Large intestine (tissue), 12 donors: ENCODE measurements at places on chromosomes 5 and 9. TPM values are rescaled to one million over a fixed set of nuclear protein-coding genes. Genes with fewer than 3 reads are reported as not detected.

The TIMD4 gene
- polyA plus RNA-seq, result 1.5 TPM

The PCDHB1 gene
- 0.31 TPM for polyA plus RNA-seq

The SHC3 gene
- 0.69 TPM for polyA plus RNA-seq

The DTWD2 gene
- 5.9 TPM for polyA plus RNA-seq

The PCDHGA10 gene
- 2.1 TPM for polyA plus RNA-seq

The ATP10B gene
- polyA plus RNA-seq, result 35.6 TPM

The DIPK1B gene
- polyA plus RNA-seq, result 13.3 TPM

The ACTBL2 gene
- polyA plus RNA-seq, result 0.01 TPM

The FAM221B gene
- polyA plus RNA-seq, result 0.10 TPM

The CCDC180 gene
- 7.5 TPM for polyA plus RNA-seq

The FOXD1 gene
- 0.04 TPM for polyA plus RNA-seq

The SPATA31D4 gene
- not detected for polyA plus RNA-seq

The MORN5 gene
- 2.2 TPM for polyA plus RNA-seq

The PRPF4 gene
- polyA plus RNA-seq, result 22.8 TPM

The UNC13B gene
- polyA plus RNA-seq, result 33.1 TPM

The ITK gene
- 1.5 TPM for polyA plus RNA-seq

The CD274 gene
- polyA plus RNA-seq, result 1.6 TPM

The ACTL7B gene
- polyA plus RNA-seq, result not detected

The CDK7 gene
- polyA plus RNA-seq, result 31.0 TPM

The PCDHB16 gene
- 1.1 TPM for polyA plus RNA-seq

The WNK2 gene
- 80.4 TPM for polyA plus RNA-seq

The ANKRD33B gene
- polyA plus RNA-seq, result 0.88 TPM

The UTP15 gene
- 12.0 TPM for polyA plus RNA-seq

The SLC46A2 gene
- 0.43 TPM for polyA plus RNA-seq

The AIF1L gene
- polyA plus RNA-seq, result 7.5 TPM

The LCNL1 gene
- 0.09 TPM for polyA plus RNA-seq

The SYK gene
- polyA plus RNA-seq, result 27.3 TPM

The SHOC1 gene
- 0.10 TPM for polyA plus RNA-seq

The ABO gene
- 19.6 TPM for polyA plus RNA-seq

The FYB1 gene
- polyA plus RNA-seq, result 6.8 TPM

The ATG10 gene
- polyA plus RNA-seq, result 9.2 TPM

The QRFP gene
- 0.36 TPM for polyA plus RNA-seq
